ENCODE measurements at places on chromosomes 4 and X. TPM values are rescaled to one million over a fixed set of nuclear protein-coding genes. Genes with fewer than 3 reads are reported as not detected.

- no peak for DNase-seq
Observed at GRCh38 chr4:39522068-39522467, 5.2 kb downstream of the UGDH start.

DNA sequence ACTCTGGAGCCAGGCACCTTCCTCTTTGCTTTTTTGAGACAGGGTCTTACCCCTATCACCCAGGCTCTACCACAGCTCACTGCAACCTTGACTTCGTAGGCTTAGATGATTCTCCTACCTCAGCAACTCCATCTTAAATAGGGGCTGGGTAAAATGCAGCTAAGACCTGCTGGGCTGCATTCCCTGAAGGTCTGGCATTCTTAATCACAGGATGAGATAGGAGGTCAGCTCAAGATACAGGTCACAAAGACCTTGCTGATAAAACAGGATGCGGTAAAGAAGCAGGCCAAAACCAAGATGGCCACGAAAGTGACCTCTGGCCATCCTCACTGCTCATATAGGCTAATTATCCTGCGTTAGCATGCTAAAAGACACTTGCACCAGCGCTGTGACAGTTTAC, 770.8 kb upstream of the PRKX start:
- DNase-seq: no peak

DNA sequence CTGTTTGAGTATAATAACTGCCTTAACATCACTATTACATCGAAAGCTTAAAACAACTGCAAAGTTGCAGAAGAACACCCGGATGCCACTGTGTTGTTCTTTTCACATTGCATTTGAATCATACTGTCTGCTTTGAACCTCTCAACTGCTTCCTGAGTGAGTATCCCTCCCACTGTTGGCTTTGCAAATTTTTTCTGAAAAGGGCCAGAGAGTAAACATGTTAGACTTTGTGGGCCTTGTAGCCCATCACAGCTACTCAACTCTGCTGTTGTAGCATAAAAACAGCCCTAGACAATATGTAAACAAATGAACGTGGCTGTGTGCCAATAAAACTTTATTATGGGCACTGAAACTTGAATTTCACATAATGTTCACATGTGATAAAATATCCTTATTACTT, 76.1 kb downstream of the NSG1 start:
- DNase-seq: no peak

GRCh38 chr4:31298737-31299136, 578.6 kb downstream of the PCDH7 start:
- DNase-seq: no peak

- no peak for DNase-seq
Observed at GRCh38 chr4:89026542-89026941, 30.4 kb downstream of the FAM13A start.

- no peak for DNase-seq
Observed at GRCh38 chrX:11187001-11187400, 75.9 kb downstream of the HCCS start.

GRCh38 chr4:68256284-68256683, 10.8 kb upstream of the TMPRSS11B start:
- DNase-seq: no peak

Gene CXCL6
- total RNA-seq: 0.73 TPM

Gene TRAPPC11
- total RNA-seq: 49.4 TPM

Data from ureter (tissue), 1 donor.